Stimulated activated naive B cell treated with anti-CD40 and anti-IgM and Interleukin-4, amounts not matched to agents 10 μg/mL and 1 μg/mL and 100 μg/mL, for 72 hours (primary cell): ENCODE measurements at places on chromosomes 16 and 17.

GRCh38 chr17:47717979-47718621, 14.9 kb upstream of the TBX21 start:
- no peak for DNase-seq

- no peak for DNase-seq
Measured at GRCh38 chr16:68313116-68313515, 2.3 kb downstream of the PRMT7 start.

GRCh38 chr17:1110862-1111598, 68.8 kb downstream of the ABR start:
- DNase-seq, result no peak

DNA sequence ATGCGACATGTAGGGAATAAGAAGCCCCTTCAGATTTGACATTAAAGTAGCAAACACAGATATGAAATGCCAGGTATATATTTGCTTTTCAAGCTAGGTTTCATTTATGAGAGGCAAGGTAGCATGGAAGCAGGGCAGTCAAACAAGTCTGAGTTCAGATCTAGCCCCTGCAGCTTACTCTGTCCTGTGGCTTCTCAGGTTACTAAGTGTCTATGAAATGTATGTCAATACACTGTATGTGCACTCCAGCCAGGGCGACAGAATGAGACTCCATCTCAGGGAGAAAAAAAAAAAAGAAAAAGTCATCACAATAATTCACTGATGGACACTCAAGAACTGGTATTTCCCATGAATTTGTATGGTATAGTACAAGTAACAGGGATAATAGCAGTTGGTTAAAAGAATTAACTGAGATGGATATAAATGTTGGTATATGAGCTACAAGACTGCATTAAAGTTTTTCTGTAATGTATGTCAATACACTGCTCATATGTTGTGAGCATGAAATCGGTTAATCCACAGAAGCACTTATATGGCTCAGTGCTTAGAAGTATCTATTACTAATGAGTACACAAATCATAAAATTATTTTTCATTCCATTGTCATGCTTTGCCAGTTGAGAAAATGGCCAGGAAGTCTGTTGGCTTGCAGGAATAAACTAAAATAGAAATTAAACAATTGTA, 2.9 kb upstream of the WSB1 start:
- DNase-seq, result no peak

GRCh38 chr17:57970710-57971109, 15.5 kb upstream of the CUEDC1 start:
- DNase-seq, result no peak

- no peak for DNase-seq
Measured at GRCh38 chr17:65297916-65298315, 160.7 kb downstream of the RGS9 start.

DNA sequence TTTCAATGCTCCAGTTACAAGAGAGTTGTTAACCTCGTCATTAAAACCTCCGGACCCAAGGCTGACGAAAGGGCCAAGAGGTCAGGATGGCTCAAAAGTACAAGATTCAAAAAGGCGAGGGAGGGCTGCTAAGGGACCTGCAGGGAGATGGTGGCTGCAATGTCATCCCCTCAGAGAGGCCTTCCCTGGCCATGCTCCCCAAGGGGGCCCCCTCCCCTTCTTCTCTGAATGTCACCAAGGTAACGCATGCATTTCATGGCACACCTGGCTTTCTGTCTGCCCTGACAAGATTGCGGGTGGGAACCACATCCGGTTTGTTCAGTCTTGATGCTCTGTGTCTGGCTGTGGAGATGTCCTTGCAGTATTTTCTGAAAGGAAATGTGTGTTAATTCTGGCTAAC, 89.9 kb downstream of the C16orf78 start:
- DNase-seq, result peak; percentile 34

DNA sequence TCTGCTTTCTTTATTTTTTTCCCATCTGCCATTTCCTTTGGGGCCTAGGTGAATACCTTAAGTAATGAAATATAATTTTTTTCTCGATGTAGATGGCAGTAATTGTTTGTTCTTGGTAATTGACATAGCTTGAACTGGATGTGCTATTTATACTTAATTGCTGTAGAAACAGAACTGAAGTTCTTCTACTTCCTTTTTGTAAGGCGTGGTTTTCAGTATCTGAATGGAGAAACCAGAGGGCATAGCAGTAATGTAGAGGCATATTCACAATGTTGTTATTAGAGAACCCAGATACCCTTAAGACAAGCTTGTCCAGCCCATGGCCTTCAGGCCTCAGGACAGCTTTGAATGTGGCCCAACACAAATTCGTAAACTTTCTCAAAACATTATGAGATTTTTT, 16.4 kb downstream of the ATP6V0A1 start:
- no peak for DNase-seq

- DNase-seq, result no peak
Measured at GRCh38 chr16:50081428-50082018, 15.8 kb downstream of the HEATR3 start.

GRCh38 chr16:57867000-57867561, 64.8 kb upstream of the KIFC3 start:
- no peak for DNase-seq

DNA sequence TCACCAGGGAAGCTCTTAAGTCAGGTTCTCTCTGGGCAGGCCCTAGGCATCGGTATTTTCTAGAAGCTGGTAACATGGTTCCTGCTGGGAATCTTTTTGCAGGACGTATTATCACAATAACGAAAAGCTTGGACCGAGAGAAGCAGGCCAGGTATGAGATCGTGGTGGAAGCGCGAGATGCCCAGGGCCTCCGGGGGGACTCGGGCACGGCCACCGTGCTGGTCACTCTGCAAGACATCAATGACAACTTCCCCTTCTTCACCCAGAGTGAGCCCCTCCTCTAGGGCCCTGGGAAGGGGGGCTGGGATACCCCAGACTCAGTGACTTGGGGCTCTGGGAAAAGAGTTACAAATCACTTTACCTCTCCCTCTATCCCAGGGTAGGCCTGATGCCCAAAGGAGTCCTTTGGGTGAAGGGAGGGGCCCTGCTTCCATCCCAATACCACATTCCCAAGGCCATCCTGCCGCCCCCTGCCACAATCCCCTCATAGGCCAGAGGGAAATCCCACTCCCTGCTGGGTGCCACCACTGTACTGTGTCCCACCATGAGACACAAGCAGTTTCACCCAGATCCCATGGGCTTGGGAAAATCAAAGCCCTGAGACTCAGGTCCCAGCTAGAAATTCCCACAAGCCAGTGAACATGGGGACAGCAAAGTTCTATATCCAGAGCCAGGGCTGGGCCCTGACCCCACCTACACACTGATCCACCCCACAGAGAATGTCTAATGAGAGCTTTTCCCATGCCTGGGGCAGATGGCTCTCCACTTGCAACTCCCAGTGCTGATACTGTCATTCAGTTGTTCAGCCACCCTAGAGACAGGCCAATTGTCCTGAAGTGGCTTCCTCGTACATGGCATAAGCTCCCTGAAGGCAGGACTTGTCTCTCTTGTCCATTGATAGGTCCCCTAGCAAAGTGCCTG, 23.0 kb downstream of the CDH5 start:
- DNase-seq, result no peak

DNA sequence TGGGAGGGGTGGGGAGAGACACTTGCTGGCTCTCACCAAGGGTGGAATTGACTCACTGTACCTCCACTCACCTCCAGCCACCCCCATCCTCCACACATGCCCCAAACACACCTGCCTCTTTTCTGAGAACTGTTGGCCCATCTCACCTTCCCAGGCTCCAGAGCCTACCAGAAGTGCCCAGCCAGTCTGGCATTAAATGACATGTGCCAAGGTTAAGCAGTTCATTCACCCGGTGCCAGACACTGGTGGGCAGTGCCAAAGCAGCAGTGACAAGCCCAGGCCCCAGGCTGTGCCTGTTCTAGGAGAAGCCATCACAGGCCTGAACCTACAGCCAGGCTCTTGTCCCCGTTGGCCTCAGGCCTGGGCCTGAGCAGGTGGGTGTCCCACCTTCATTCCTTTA, 11.2 kb downstream of the MVP start:
- DNase-seq, result no peak

GRCh38 chr16:19071811-19072777, 4.7 kb downstream of the COQ7 start:
- no peak for DNase-seq
